RWPE2 (cell line): ENCODE measurements at places on chromosomes 7 and 10.

- DNase-seq: no peak
These were observed 902.3 kb downstream of the GRID1 start for GRCh38 chr10:85464336-85464735.

DNA sequence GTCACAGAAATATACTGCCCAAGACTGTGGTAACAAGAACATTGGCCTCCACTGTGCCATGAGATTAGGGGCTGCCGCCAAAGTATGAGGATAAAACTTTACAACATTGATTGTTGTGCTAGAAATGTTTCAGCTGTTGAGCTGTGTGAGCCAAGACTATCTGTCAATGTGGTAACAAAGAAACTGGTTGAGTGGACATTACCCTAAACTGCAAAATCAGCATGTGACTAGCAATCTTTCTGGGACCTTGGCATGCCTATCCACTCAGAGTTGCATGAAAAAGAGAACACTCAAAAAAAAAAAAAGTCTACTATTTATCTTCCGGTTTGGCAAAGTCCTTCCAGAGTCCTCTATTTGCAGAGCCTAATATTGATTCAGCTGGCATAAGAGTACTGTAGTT, 605.6 kb upstream of the CNTNAP2 start:
- no peak for DNase-seq

- no peak for DNase-seq
These were observed 286.9 kb downstream of the PTEN start for GRCh38 chr10:88150339-88150738.

GRCh38 chr10:78942091-78942501, 126.7 kb upstream of the ZMIZ1 start:
- no peak for DNase-seq

GRCh38 chr10:65940816-65941662, 984.8 kb upstream of the LRRTM3 start:
- DNase-seq: no peak

GRCh38 chr7:50282813-50283605, 21.5 kb upstream of the IKZF1 start:
- no peak for DNase-seq

DNA sequence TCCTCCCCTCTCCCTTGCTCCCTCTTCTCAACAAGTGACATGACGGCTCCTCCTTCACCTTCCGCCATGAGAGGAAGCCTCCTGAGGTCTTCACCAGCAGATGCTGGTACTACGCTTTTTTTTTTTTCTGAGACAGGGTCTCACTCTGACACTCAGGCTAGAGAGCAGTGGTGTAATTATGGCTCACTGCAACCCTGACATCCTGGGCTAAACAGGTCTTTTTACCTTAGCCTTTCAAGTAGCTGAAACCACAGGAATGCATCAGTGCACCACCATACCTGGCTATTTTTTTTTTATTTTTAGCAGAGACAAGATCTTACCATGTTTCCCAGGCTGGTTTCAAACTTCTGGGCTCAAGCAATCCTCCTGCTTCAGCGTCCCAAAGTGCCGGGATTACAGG, 43.6 kb downstream of the MDH2 start:
- no peak for DNase-seq

- DNase-seq: no peak
These were observed 291.6 kb downstream of the RNLS start for GRCh38 chr10:88291289-88292184.

DNA sequence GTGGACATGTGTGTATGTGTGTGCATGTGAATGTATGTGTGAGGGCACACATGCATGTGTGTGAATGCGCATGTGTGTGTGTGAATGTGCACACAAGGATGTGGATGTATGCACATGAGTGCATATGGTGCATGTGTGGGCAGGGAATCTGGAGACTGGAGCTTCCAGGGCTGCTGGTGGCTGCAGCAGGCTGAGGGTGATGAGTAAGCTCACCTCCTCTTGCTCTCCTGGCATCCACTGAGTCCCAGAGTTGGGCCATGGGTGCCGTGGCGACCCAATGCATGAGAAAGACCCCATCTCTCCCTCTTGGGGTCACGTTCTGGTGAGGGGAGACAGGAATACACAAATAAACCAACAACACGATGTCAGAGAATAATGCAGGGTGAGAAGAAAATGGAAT, 33.3 kb upstream of the COL13A1 start:
- DNase-seq: no peak

DNA sequence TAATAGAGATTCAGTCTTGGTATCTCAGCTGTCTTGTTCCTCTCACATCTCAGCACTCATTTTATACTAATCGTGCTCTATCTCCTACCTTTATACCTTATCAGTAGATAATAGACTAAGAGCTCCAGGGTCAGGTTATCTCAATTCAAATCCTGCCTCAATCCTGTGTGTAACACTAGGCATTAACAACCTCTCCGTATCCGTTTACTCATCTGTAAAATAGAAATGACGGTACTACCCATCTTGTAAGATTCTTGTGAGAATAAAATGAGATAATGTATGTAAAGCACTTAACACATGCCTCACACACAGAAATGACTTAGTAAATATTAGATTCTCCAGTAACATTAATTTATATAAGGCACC, 622 bp upstream of the P4HA1 start:
- DNase-seq: no peak

DNA sequence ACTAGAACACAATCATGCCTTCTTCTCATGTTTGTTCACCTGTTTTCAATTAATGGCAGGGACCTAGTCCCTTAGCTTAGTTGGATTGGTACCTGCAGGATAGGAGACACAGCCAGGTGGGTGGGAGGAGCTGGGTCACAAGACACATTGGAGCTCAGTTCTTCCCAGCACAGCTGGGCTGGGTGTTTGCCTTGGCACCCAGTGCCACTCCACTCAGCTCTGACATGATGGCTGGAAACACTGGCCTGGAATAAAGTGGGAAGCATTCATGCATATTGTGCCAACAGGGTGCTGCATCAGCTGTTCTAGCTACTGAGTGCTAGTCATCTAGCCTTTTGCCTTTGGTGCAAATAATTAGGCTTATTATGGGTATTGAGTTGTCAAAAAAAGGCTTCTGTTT, 226.1 kb downstream of the PTEN start:
- no peak for DNase-seq

GRCh38 chr10:132925071-132925561, 17.3 kb downstream of the CFAP46 start:
- peak; percentile 55 for DNase-seq

DNA sequence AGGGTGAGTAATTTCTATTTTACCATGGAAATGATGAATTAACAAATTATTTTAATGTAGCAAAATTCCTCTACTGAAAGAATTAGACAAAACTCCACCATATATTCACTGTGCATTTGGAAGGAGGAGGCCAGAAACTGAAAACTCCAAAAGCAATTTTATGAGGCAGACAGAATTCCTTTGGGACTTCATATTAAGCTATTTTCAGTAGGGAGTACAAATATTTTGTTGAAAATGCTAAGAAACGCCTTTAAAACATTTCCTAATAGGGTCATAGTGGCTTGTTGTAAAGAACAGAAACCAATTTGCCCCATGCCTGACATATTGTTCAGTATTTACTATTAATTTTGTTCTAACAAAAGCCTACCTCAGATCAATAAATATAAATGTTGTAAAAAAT, 117.8 kb downstream of the TES start:
- DNase-seq: no peak

DNA sequence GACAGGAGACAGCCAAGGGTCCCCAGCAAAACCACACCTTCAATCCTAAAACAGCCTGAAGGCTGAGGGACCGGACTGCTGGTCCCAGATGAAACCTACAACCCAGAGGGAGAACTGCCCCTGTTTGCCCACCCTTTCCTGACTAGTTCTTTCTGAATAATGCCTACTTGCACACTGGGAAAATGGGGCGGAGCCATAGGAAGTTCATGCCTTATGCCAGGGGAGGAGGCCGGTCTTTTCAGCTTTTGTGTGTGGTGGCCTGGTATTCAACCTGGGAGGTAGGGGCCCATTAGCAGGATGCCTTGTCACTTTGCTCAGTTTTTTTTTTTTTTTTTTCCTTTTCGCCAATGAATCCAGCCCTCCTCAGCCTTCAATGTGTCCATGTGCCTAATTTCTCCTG, 20.7 kb downstream of the TOMM7 start:
- no peak for DNase-seq

GRCh38 chr7:65475734-65476319, 102.2 kb downstream of the ZNF92 start:
- DNase-seq: no peak

- DNase-seq: no peak
These were observed 6.0 kb downstream of the IL15RA start for GRCh38 chr10:5971315-5971832.

DNA sequence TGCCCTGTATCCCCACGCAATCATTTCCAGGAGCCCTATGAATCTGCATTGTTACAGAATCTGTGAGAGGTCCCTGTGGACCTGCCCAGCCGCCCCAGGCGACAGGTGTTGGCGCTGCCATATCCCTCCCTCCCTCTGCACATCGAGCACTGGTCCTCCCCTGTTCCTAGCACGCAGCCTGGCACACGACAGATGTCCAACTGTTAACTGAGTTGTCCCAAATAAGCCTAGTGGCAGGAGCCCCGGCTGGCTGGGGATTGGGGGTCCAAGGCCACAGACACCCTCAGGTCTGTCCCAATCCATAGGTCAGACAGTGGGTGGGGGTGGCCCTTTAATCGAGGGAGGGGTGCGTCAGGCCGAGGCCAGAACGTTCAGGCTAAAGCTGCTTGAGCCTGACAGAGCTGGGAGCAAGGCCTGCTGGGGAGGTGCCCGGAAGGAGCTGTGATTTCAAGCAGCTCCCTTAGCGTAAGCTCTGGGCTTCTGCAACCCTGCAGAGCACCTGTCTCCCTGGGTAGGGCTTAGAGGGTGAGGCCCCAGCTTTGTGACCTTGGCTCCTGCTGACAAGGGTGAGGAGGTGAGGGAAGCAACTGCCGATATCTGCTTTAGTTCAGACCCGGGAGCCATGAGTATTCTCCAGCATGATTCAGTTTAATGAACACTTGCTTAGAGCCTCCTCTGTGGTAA, 40.1 kb downstream of the ADRA2A start:
- DNase-seq: no peak

- no peak for DNase-seq
These were observed 80.1 kb downstream of the ZFAND4 start for GRCh38 chr10:45592432-45592831.

GRCh38 chr10:52883996-52884871, 111.7 kb upstream of the MBL2 start:
- peak; percentile 88 for DNase-seq

DNA sequence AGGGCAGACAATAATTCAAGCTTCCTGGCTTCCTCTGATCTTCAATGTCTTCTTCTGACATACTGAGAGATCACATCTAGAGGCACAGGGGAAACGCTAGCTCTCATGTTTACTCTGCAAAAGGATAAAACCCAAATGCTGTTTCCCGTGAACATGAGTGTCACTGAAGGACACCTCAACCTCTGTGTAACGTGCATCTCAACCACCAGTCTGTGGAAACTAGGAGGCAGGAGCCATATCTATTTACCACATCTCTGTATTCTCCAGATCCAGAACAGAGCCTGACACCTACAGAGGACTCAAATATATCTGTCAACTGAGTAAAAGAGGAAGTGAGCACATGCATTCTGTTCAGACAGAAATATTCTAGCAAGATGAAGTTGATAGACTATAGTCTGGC, 140.3 kb upstream of the TARP start:
- no peak for DNase-seq

- DNase-seq: no peak
These were observed 625 bp downstream of the GIMAP2 start for GRCh38 chr7:150686030-150686631.

DNA sequence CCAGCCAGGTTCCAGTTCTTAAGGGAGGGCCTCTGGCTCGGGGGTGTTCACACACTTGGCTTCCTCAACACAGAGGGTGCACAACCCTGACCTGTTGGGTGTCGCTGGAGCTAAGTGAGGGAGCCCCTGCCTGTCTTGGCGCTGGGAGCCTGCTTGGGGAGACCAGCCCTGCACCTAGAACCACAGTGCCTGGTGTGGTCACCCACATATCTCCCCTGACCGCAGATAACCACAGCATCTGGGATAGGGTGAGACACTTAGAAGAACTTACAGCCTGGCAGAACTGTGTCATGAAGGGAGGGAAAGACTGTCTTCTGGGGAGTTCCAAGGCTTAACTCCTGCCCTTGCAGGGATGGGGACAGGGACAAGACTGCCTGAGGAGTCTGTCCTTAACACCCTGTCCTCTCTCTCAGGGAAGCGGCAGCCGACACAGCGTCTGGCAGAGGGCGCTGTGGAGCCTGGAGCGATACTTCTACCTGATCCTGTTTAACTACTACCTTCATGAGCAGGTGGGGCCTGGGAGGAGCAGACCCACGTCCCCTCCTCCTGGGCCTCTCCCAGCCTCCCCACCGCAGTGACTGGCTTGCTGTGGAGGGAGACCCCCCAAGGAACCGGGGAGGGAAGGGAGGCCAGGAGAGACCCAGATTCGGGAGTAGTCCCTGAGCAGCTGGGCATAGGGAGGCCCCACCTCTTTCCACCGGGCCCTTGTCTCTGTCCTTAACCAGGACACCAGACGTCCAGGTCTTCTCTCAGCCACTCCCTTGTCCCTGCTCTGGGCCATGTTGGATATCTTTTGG, 59.0 kb downstream of the PALD1 start:
- DNase-seq: no peak

DNA sequence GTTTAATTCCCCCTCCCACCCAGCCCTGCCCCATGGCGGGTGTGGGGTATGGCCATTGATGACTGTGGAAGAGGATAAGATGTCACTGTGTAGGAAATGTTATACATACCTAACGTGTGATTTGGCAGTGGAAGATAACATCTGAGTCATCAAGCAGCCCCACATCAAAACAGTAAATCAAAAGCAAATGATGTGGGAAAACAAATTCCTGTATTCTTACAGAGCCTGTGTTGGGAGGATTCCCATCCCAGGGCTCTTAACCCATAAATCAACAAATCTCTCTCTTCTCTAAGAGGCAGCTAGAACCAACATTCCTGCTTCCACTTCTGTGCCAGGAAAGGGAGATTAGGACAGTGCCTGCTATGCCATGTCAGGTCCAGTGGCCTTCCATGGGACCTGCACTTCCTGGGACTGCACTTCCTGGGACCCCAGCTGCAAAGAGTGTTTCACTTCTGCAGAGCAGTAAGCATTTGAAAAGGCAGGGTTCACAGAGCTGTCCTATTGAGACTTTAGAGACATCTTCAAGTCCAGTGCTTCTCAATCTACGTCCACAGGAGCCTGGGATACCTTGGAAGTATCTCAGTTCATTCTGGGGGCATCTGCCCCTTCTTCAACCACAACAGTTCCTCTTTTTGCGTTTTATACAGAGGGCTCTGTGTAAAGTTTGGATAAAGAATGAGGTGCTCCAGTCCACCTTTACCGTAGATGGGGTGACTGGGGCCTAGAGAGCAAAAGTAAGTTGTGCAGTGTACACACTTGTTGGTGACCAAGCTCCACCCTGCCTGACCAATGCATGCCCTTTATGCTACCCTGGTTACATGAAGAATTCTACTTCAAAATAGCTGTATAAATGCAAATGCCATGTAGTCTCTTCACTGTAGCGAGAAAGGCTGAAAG, 45.7 kb downstream of the ATXN7L1 start:
- DNase-seq: no peak

DNA sequence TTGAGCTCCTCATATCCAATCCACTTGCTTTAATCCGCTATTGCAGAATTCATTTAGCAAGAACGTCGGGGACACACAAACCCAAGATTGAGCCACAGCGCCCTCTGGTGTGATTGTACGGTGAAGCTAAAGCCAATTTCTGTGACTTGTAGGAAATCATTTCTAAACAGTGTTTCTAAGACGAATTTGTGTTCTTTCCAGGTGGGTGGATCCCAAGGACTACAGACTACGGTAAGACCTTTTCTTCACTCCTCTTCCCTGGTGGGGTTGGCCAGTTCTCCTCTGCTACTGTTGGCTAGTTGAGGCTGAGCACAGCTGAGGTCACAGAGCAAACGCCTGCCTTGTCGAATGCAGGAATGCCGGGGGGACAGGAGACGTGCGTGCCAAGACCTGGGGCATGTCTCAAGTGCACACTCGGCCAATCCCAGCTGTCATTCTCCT, 5.2 kb downstream of the DMBT1 start:
- no peak for DNase-seq
